ENCODE measurements at places on chromosomes 1 and 21.

- peaks cover 20% of the 10 kb centered on the region for H3K36me3 ChIP-seq
- peak; percentile 72 for DNase-seq
- no peaks in the 10 kb centered on the region for H3K27me3 ChIP-seq
- H3K4me1 ChIP-seq, result no peaks in the 10 kb centered on the region
- H3K4me3 ChIP-seq, result no peak overlapping the region
- H3K27ac ChIP-seq, result no peak overlapping the region
These were observed 109.1 kb downstream of the CD247 start for GRCh38 chr1:167409183-167409582.

- no peak for DNase-seq
- H3K4me3 ChIP-seq, result no peak overlapping the region
- H3K4me1 ChIP-seq, result no peaks in the 10 kb centered on the region
These were observed 6.2 kb upstream of the ZNF670 start for GRCh38 chr1:247084771-247085170.

DNA sequence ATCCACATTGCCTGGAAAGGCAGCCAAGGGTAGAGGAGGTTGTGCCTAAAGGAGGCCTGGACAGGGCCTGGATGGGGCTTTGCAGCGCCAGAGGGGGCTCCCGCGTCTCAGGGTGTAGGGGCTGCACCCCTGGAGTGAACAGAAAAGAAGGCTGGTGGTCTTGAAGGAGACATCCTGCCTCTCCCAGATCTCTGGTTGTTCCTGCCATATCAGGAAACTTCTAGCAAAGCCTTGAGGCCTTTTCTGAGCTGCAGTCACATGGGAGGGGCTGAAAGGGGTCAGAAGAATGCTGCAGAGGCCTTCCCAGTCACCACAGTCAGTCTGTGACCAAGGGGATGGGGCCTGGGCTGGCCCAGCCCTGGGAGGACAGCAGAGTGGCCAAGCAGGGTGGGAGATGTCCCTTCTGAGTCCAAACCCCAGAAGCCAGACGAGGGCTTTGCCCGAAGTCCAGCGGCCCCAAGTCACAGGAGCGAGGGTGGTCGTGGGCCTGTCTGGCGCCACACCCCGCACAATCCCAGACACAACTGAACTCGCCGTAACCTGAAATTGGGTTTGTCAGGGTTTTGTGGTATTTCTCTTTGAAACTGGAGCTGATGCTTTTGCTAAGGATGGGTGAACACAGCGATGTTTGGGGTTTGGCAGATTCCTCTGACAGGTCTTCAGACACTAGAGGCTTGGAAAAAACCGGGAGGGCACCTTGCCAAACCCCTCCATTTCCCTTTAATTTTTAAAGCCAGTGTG is 29.6 kb downstream of the SIM2 start:
- DNase-seq, result no peak
- H3K27ac ChIP-seq, result no peak overlapping the region
- H3K4me3 ChIP-seq, result no peak overlapping the region
- no peaks in the 10 kb centered on the region for H3K4me1 ChIP-seq
- no peaks in the 10 kb centered on the region for H3K36me3 ChIP-seq

DNA sequence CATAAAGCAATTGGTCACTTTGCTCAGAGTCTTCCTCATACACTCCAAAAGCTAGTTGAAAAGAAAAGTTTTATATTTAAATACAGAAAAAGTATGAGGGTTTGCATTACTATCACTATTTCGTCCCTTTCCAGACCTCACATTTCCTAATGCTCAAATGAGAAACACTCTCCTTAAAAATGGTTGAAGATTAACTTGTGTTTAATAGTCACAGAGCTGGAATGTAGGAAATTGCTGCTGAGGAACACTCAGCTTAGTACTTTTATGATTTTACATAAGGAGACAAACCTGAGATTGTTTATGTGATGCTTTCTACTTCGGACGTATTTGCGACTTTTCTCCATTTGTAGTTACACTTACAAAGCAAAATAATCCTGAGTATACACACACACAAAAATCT is 39.8 kb downstream of the MYSM1 start:
- H3K4me3 ChIP-seq, result no peak overlapping the region
- peaks cover 80% of the 10 kb centered on the region for H3K36me3 ChIP-seq
- no peaks in the 10 kb centered on the region for H3K4me1 ChIP-seq

DNA sequence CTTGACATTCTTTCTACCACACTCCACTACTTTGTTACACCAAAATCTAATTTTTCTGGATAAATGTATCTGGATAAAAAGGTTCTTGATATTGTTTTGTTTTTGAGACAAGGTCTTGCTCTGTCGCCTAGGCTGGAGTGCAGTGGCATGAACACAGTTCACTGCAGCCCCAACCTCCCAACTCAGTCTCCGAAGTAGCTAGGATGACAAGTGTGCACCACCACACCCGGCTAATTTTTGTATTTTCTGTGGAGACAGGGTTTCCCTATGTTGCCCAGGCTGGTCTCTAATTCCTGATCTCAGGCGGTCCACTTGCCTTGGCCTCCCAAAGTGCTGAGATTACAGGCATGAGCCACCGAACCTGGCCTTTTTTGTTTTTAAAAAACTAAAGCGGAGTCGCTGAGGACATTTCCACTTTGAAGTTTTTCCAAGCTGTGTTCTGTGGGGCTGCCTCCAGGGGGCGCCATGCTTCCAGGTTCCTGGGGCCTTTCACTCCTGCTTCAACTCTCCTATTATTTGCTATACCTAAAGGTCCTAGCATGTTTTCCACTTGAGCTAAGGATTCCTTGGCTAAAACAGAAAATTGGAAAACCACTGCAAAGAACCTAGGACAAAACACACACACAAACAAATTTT is 14.1 kb upstream of the NCMAP start:
- no peak overlapping the region for H3K4me3 ChIP-seq
- H3K27me3 ChIP-seq, result no peaks in the 10 kb centered on the region
- H3K4me1 ChIP-seq, result peaks cover 9% of the 10 kb centered on the region
- H3K36me3 ChIP-seq, result no peaks in the 10 kb centered on the region

DNA sequence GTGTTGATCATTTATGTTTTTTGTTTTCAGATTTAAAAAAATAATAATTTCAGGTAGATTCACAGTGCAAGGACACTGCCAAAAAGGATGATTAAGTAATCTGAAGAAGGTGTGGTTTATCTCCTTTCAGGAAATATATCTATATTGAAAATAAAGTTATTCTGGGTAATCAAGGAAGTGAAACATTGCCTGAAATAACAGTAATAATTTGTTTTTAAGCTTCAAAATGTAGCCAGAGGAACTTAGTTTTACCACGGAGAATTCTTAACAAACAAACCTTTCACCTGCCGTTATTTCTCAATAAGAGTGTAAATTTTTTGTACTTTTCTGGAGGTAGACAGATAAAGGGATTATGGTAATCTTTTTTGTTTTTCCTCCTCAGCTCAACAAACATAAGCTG is 2.9 kb upstream of the DPH5 start:
- H3K27me3 ChIP-seq, result no peaks in the 10 kb centered on the region
- H3K27ac ChIP-seq, result no peak overlapping the region
- no peak for DNase-seq
- peaks cover 13% of the 10 kb centered on the region for H3K4me1 ChIP-seq

DNA sequence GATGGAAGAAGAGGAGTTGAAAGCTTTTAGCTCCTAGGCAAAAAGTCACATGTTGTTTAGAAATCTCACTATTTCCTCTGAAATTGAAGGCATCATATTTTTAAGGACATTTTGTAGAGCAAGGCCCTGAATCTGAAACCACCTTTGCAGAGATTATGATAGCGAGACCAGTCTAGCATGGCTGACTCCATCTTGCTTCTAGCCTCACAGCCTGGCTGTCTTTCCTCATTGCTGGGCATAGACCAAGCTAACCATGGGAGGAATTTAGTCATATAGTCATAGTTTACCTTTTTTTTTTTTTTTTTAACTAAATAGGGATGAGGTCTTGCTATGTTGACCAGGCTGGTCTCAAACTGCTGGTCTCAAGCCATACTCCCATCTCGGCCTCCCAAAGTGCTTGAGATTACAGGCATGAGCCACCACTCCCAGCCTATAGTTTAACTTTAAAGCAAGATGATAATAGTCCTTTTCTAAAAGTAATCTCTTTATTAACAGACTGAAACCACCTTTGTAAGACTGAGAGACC is 42.2 kb upstream of the ZNF326 start:
- no peaks in the 10 kb centered on the region for H3K27me3 ChIP-seq
- peak overlapping the region; percentile 29 for H3K27ac ChIP-seq
- H3K4me3 ChIP-seq, result no peak overlapping the region
- DNase-seq, result no peak

- DNase-seq, result no peak
- H3K27ac ChIP-seq, result no peak overlapping the region
- H3K36me3 ChIP-seq, result peaks cover 32% of the 10 kb centered on the region
These were observed 12.7 kb downstream of the ATF3 start for GRCh38 chr1:212621043-212621948.

DNA sequence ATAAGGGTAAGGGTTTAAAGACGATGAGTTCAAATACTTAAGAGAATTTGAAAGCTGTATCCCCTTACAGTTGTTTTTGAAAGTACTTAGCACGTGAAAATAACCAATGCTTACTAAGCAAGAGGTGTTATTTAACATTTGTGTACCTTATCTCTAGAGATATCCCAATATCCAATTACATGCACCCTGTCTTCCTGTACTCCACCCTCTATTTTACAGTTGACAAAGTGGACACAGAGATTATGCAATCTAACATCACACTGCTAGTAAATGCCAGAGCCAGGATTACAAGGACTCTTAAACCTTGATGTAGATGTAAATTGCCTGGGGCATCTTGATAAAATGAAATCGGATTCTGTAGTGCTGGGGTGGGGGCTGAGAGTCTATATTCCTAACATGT is 72.0 kb downstream of the GDAP2 start:
- H3K4me3 ChIP-seq, result no peak overlapping the region
- H3K27ac ChIP-seq, result no peak overlapping the region
- no peaks in the 10 kb centered on the region for H3K4me1 ChIP-seq
- no peaks in the 10 kb centered on the region for H3K36me3 ChIP-seq
- no peak for DNase-seq
- H3K27me3 ChIP-seq, result no peaks in the 10 kb centered on the region

- H3K4me1 ChIP-seq, result no peaks in the 10 kb centered on the region
- peaks cover 75% of the 10 kb centered on the region for H3K36me3 ChIP-seq
- no peak for DNase-seq
- no peak overlapping the region for H3K4me3 ChIP-seq
- H3K27me3 ChIP-seq, result no peaks in the 10 kb centered on the region
These were observed 25.0 kb upstream of the TMEM39B start for GRCh38 chr1:32047701-32048100.

- H3K4me1 ChIP-seq, result peaks cover 22% of the 10 kb centered on the region
- no peaks in the 10 kb centered on the region for H3K27me3 ChIP-seq
- DNase-seq, result peak; percentile 53
- no peaks in the 10 kb centered on the region for H3K36me3 ChIP-seq
These were observed 238.3 kb downstream of the OMA1 start for GRCh38 chr1:58308206-58308605.

- no peaks in the 10 kb centered on the region for H3K36me3 ChIP-seq
- no peak overlapping the region for H3K4me3 ChIP-seq
- peak; percentile 56 for DNase-seq
- peaks cover 14% of the 10 kb centered on the region for H3K4me1 ChIP-seq
- peak overlapping the region; percentile 18 for H3K27ac ChIP-seq
These were observed 7.7 kb upstream of the HTR1D start for GRCh38 chr1:23224739-23225648.

DNA sequence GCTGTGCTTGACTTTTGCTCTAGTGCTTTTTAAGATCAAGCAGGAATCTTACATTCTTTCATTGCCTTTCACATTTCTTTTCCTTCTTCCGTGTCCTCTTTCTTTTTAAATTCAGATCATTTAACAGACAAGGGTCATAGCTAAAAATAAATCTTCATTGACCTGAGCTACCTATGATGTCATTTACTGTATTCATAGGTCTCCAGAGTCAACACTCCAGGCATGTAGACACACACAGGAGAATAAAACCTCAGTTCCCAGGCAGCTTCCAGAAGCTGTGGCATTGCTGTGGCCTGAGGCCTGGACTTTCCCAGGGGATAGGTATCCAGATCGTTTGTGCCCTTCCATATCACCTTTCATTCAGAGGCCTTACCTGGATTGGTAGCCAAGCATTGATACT is 38.5 kb upstream of the ENAH start:
- H3K4me3 ChIP-seq, result no peak overlapping the region
- no peaks in the 10 kb centered on the region for H3K27me3 ChIP-seq
- H3K4me1 ChIP-seq, result no peaks in the 10 kb centered on the region
- no peaks in the 10 kb centered on the region for H3K36me3 ChIP-seq

- no peak overlapping the region for H3K4me3 ChIP-seq
- no peaks in the 10 kb centered on the region for H3K27me3 ChIP-seq
- no peak overlapping the region for H3K27ac ChIP-seq
- H3K4me1 ChIP-seq, result peaks cover 7% of the 10 kb centered on the region
- peak; percentile 93 for DNase-seq
These were observed 25.1 kb downstream of the NENF start for GRCh38 chr1:212457740-212458338.

- no peaks in the 10 kb centered on the region for H3K36me3 ChIP-seq
- no peak overlapping the region for H3K4me3 ChIP-seq
- no peaks in the 10 kb centered on the region for H3K4me1 ChIP-seq
- no peak for DNase-seq
These were observed 717.6 kb downstream of the PTPRU start for GRCh38 chr1:29953961-29954360.

DNA sequence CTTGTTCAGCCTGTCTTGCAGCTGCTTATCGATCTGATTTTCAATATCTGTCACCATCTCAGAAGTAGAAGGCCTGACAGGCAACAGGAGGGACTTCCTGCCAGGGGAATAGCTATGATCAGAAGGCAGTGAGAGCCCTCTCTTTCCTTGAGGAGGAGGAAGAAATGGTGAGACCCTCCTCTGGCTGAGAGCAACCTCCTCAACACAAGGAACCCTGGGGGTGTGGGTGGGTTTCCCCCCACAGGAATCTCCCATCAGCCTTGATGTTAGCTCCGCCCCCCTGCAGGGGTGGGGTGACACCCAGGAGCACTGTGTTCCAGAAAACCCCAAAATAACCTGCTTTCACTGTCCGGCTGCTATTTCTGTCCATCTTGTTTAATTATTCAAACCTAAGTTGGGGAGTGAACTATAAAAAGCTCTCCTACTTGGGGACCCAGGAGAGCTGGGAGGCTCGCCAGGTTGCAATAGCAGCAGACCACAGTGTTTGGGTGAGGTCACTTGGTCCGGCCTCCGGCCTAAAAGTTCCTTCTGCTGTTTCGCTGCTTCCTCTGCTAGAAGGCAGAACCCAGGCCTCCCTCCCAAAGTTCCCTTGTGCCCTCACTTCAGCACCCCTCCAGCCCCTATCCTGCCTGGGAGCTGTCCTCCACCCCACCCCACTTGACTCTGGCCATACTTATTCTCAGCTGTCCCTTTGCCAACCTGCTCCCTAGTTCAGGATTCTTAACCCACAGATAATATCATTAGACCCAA is 7.8 kb upstream of the MEF2D start:
- no peaks in the 10 kb centered on the region for H3K27me3 ChIP-seq
- no peak overlapping the region for H3K27ac ChIP-seq
- DNase-seq, result no peak
- no peak overlapping the region for H3K4me3 ChIP-seq
- H3K4me1 ChIP-seq, result peaks cover 12% of the 10 kb centered on the region
- no peaks in the 10 kb centered on the region for H3K36me3 ChIP-seq

DNA sequence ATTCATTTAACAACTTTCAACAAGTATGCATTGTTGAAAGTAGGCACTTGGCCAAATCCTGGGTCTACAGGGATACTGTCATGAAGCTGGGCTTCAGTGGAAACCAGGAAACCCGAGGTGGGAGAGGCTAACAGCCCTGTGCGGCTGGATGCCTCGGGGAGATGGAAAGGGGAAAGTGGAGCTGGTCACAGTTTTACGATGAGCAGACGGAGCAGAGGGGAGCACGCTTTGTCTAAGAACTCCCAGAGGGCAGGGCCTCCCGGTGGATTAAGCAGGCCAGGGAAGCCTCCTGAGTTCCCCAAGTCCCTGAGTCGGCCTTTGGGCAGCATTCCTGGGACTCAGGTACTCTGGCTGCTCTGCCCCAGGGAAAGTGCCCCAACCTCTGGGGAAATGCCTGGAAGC is 23.8 kb downstream of the STUM start:
- H3K4me1 ChIP-seq, result no peaks in the 10 kb centered on the region
- no peaks in the 10 kb centered on the region for H3K27me3 ChIP-seq
- no peak overlapping the region for H3K4me3 ChIP-seq
- no peak for DNase-seq
- H3K27ac ChIP-seq, result no peak overlapping the region
